ENCODE measurements at places on chromosomes 7 and 10.

GRCh38 chr7:73606801-73607691 is 17.3 kb downstream of the MLXIPL start:
- DNase-seq = no peak

GRCh38 chr10:34549953-34550352 is 265.1 kb downstream of the PARD3 start:
- DNase-seq = no peak

GRCh38 chr10:11002916-11003315 is 14.8 kb upstream of the CELF2 start:
- DNase-seq = no peak

DNA sequence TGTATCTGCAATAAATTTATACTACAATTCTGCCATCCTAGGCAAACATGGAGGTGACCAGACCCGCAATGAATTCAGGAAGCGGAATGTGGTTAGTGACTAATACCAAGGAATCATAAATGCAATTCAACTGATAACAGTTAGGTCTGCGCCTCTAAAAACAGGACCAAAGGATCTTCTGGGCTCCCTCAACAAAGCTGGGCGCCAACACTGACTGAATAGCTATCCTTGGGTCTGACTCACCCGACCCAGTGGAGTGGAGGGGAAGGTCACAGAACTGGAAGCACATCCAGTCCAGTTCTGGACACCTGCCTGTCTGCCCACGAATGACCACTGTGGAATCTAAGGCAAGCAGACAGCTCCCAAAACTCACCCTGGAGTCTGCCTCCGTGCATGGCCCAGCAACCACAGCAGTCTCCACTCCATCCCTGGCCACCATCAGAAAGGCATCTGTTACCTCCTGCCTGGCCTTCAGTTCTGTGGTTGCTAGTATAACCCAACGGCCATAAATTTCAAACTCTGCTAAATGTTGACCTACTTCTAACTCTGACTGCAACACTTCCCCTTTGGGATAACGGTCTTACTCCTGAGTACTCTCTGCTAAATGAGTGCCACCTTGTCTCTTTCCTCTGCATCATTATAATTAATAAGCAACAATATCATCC is 43.0 kb upstream of the DLX6 start:
- DNase-seq = no peak

DNA sequence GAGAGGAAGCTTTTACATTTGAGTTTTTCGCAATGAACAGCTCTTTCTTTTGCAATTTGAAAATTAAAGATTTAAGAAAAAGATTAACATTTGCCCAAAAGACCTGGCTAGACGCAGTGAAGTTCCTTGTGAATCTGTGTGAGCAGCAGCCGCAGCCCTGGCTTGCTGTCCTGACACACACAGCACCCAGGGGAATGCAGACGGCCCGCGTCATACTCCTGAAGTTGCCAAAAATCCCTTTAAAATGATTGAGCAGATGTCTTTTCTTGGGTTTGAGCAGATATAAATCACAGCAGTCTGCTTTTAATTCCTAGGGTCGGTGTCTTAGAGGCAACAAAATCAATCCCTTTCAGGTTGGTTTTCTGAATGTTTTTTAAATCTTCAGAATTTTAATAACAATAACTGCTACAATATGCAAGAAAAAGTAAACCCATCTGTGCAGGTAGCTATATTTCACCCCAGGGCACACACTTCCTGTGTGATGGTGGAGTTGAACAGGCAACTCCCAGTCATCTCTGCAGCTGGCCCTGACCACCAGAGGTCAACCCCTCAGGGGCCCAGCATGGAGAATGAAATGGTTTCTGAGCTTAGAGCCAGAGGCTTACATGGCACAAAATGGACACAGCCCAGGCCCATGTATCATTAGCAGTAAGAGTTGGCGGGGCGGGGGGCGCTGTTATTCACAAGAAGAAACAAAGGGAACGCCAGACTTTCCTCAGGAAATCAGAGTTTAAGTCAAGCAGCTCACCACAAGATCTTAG is 32.2 kb upstream of the TRIL start:
- DNase-seq = no peak

DNA sequence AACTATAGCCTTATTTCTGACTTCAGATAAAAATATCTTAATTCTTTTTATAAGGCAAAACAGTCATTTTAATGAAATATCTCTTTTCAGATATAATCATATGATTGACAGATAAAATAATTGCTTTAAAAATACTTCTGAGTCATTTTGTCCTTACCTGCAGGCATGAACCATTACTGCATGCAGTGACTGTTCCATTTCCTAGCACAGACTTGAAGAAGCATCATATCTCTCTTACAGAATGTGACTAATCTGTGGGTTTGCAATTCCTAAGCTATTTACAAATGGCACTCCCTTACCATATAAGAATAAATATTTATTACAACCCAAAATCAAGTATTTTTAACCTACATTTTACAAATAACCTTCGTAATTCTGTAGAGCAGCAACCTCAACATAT is 120.7 kb downstream of the SRPK2 start:
- no peak for DNase-seq

- DNase-seq = no peak
Measured at GRCh38 chr10:131203456-131204357, 107.8 kb downstream of the TCERG1L start.

DNA sequence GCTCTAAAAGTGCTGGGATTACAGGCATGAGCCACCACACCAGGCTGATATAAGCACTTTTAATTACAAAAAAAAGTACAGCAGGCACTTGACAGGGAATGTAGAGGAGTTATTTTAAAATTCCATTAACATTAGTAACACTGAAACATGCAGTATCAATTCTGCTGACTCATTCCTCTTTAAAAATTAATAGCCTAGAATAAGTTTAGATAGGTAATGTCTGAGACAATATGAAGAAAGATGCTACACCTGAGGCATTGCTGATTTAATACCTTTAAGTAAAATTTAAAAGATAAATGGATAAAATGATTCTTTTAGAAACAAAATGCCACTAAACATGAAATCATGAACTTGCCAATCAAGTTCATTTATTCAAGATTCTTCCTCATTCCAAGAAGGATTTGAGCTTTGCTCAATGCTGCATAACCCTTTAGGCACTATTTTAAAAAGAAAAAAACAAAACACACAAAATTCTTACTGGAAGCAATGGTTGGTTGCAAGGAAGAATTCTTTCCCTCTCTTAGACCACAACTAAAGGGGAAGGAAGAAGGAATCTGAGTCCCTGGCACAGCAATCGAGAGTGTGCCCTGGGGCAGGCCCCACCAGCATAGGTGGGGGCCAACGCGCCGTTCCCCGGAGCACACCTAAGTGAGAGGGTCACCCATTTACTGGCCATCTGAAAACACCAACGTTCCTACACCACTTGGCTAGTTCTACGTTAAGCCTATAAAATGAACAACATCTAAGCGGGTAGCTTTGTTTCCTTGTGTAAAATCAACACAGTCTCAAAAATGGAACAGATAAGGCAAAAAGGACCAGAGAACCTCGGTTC is 26.6 kb downstream of the ESYT2 start:
- DNase-seq = no peak

DNA sequence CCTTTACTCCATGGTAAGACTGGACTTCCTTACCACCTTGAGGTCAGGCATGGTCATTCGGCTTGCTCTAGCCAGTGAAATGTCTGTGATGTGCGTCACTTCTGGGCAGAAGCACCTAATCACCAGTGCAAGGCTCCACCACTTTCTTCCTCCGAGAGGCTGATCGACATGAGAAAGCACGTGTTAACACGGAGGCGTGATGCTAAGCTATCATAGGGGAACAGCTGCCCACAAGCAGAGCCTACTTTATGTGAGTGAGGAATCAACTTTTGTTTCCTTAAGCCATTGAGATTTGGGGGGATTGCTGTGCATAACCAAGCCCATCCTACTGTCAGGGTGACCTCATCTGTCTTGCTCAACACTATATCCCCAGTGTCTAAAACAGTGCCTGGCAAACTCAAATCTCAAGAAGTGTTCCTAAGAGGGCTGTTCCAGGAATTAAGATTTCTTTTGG is 23.1 kb upstream of the SAR1A start:
- DNase-seq = no peak

DNA sequence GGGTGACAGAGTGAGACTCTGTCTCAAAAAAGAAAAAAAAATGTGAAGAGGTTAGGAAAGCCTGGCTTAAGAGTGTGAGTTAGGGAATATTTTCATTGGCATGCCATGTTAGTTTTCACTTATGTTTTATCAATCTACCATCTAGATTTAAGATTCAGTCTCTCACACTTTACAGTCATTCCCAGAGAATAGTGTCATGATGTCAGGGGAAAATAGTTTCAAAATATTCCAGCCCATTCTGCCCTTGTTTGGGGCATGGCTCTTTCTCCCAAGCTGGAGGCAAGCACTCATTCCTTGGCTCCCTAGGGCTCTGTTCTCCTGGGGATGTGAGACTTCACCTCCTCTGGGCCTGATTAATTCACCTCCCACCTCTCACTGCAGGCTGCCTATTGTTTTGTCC is 331.5 kb downstream of the CXCL12 start:
- DNase-seq = no peak

GRCh38 chr7:91294639-91295220 is 30.5 kb downstream of the FZD1 start:
- no peak for DNase-seq

- DNase-seq = no peak
Measured at GRCh38 chr7:45188736-45189135, 31.1 kb downstream of the RAMP3 start.

Measured in hypothalamus (tissue), 51 donors.